ENCODE measurements at places on chromosomes 4 and X.

- DNase-seq = no peak
Measured at GRCh38 chrX:47587091-47587891, 5.1 kb downstream of the TIMP1 start.

DNA sequence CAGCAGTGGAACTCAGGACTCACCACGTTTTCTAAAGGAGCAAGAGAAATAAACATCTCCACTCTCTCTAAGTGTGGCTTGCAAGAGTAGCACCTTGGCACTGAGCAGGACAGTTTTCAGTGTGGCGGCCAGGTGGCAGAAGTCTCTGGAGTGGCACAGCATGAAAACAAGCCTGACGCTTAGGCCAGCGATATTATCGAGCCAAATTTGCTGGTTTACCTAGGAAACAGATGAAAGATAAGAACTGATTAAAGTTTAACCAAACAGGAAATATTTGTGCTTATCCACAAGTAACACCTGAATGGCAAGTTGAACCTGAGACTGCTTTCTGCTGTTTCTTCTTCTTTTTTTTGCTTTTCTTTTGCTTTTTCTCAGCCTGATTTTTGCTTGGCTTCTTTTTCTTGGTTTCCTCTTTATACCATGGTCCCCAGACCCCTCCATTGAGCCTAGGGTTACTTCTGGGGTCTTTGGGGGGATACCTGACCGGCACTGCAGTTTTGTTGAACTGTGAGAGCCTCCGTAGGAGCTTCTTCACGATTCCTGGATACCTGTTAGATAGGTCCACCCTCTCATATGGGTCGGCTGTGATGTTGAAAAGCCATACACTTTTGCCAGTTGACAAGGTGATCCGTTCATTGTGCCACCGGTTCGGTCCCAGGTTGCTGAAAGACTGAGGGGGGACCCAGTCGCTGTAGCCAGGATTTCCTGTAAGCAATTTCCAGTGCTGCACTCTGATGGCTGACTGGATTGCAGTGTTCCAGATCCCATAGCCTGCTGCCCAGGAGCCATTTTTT, 77.3 kb downstream of the ARSJ start:
- DNase-seq = no peak

- DNase-seq = no peak
Measured at GRCh38 chr4:144634978-144635747, 10.8 kb upstream of the HHIP start.

GRCh38 chr4:55347610-55348228, 1.7 kb downstream of the SRD5A3 start:
- peak; percentile 19 for DNase-seq

DNA sequence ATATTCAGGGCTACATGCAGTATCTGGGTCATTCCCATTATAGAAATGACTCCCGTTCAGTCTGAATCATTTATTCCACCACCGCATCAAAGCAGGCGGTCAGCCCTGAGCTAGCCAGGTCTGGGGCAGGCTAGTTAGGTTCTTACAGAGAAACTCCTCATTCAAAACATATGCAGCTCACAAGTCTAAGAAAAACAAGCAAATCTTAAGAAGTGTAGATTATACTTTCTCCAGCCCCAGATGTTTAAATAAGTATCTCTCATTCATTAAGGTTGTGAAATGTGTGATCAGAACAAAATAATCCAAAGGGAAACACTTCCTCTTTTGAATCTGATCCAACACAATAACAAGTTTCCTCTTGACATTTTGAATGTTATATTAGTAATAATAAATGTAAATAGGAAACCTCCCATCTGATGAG, 441.9 kb downstream of the INPP4B start:
- DNase-seq = no peak

DNA sequence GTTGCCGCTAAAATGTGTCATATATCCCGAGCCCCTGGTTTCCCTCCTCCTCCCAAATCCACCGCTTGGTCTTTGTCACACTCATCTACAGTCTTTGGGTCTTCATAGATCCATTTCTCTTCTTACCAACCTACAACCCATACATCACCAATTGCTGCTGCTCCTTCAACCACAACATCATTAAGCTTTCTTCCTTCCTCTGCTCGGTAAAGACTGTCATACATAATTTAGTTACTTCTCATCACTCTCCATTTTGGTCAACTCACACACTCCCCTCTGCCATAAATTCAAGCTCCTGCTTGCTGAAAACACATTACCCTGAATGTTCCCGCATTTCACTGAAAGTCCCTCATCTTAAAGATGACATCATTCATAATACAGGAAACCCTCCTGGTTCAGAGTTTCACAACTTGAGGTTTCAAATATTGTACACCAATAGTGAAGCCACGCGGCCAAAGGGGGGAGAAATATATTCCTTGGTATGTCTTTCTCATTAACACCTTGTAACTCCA, 1.7 kb upstream of the DCTD start:
- DNase-seq = no peak

- no peak for DNase-seq
Measured at GRCh38 chr4:134145369-134145768, 56.2 kb downstream of the PABPC4L start.

- no peak for DNase-seq
Measured at GRCh38 chrX:151812661-151813060, 78.1 kb downstream of the CNGA2 start.

GRCh38 chr4:22389240-22389870, 126.5 kb downstream of the ADGRA3 start:
- peak; percentile 59 for DNase-seq

DNA sequence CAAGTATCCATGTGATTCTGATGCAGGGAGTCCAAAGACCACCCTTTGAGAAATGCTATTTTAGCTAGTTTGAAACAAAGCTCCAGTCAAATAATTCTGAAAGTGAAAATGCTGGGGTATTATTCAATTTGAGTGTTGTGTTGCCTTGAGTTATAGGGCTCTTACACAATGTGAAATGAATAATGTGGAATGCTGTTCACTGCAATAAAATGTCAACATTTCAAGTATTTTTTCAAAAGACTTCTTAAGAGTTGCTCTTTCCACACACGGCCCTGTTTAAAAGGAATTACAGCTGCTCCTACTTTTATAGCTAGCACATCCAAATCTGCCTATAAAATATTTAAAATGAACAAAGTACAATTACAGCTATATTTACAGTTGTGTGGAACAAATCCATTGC, 27.5 kb upstream of the PLS3 start:
- DNase-seq = no peak

GRCh38 chr4:99404595-99405287, 30.4 kb downstream of the ADH7 start:
- no peak for DNase-seq

DNA sequence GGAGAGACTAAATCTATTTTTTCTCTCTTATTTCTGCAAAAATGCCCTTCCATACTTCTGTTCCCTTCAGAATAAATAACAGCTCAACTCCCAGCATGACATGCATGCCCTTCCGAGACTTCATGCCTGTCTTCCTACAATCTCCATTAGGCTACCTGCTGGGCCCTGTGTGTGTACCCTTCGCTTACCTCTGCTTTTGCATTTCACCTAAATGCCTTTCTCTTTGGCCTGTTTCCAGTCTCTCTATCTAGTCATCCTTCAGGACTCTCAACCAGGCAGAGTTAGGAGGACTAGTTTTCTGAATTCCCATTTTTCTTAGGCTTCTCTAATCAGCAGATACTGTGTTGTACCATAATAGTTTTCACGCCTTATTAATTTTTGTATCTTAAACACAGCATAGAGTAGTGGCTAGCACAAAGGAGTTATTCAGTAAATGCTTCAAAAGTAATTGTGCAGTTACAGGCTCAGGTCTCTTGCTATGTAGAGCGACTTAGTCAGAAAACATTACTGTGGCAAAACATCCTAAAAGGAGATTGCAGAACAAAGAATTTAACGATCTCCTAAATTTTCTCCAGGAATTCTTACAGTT, 20.5 kb downstream of the SEPTIN11 start:
- no peak for DNase-seq

DNA sequence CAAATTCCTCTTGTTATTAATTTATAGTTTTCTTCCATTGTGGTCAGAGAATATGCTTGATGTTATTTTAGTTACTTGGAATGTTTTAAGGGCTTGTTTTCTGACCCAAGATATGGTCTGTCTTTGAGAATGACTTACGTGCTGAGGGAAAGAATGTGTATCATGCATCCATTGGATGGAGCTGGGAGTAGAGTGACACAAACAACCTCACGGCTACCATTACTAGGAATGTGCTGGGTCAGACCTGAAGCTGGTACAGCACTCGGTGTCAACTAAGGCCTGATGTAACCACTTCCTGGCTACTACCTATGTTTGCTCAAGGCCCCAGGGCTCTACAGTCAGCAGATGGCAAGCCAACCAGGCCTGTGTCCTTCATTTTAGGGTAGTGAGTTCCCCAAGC, 257.8 kb downstream of the FAT4 start:
- no peak for DNase-seq

- no peak for DNase-seq
Measured at GRCh38 chrX:64191281-64192010, 14.1 kb downstream of the AMER1 start.

DNA sequence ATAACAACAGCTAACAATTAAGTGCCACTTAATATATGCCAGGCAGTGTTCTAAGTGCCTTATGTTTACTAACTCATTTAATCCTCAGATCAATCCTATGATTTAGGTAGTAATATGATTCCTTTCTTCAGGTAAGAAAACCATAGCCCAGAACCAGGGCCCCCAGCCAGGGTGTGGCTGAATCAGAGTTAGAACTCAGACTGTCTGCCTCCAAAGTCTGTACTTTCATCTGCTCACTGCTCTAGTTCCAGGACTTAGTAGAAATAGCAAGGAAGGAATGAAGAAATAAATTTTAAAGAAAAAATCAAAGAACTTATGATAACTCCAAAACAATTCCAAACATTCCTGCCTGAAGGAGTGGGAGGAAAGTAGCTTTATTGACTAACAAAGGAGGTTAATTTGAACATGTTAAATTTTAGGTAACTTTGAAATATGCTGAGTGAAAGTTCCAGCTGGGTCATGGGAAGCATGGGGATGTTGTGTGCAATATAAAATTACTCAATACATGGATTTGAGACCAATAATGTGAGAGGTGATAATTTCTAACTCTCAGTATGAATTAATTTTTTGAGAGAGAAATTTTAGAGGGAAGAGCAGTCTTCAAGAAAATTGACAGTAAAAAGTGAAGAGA, 8.8 kb upstream of the ADH1C start:
- no peak for DNase-seq

GRCh38 chr4:10124167-10124930, 7.8 kb upstream of the WDR1 start:
- no peak for DNase-seq

DNA sequence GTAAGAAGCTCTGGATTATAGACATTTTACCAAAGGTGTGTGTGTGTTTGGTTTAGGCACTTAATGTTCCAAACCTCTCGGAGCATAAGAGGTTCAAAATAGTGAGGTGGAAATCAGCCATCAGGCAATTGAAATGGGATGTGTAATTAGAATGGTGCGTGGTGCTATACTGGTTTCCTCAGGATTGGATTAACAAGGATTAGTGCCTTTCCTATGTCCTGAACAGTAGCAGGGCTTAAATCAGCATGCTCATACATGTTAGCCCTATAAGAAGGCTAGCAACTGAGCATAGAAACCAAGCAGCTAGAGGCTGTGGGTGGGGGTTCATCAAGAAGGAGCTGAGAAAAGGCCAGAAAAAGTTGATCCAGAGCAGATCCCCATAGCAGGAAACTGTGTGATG, 256.8 kb upstream of the CXXC4 start:
- no peak for DNase-seq

DNA sequence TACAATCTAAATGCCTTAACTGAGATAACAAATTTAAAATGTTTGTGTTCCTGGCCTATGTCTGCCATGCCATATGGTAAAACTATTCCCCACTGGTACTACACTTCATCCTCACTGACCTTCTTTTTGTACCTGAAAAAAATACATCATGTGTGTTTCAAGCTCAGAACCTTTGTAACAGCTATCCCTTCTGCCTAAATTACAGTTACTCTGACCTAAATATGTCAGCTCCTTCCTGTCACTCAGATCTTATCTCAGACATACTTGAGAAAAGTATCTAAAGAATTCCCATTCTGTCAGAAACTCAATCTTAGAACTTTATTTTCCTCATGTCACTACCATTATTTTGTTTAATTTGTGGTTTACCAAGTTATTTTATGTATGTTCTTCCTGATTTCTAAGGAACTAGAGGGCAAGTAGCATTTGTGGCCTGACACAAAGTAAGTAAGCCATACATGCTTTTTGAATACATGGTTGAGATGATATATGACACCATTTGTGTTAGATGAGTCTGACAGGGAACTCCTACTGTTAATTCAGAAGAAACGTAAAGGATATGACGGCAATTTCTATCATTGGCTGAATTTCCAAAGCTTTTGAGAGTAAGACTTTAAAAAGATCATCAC, 456.5 kb upstream of the NDST3 start:
- DNase-seq = no peak

DNA sequence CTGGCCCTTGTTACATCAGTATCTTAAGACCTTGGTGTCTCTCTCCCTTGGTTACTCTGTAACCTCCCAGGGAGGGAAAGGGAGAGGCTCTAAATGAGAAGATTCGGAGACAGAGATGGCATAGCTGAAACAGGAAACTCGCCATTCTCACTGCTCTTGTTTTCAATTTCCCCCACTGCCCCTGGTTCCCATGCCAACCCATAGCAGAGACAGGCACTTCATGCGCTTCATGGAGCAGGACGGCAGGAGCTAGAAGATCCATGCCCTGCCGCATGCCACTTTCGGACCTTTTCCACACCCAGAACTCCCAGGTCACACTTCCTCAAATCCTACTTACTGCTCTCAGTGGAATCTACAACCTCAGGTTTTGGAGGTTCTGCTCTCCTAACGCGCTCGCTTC, 3.1 kb downstream of the ZMYM3 start:
- no peak for DNase-seq

GRCh38 chrX:20529301-20529700, 262.6 kb upstream of the RPS6KA3 start:
- no peak for DNase-seq

DNA sequence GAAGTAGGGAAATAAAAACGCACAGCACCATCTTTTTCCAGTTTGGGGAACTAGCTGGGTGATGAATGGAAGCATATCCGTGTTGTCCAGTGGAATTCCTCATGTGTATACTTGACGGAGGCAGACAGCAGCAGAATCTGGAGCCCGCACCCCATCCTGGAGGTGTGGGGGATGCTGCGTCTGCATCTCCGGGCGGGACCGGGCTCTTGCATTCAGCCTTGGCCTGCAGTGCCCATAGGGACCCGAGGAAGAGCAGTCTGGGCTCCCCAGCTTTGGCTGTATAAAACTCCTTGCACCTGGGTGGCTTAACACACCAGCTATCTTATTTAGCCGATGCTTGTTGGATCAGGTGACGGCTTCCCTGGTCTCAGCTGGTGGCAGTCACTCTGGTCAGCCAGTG, 39.7 kb upstream of the LRPAP1 start:
- no peak for DNase-seq

- no peak for DNase-seq
Measured at GRCh38 chrX:47158131-47158530, 13.1 kb downstream of the RBM10 start.

DNA sequence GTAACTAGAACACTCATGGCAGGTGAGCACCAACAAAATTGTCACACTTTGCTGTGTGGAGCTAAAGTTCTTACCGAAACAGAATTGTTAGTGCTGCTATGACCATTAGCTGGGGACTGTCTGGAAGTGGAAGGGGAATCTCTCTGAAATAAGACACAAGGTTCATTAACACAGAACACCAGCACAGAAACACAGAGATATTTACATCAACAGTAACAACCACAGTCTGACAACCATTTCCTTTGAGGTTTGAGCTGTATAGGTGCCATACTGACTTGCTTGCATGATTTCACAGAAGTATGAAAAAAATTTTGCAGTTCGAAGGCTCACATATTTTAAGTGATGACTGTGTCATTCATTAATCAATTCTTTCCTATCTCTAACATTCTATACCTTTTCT, 109.8 kb downstream of the NYX start:
- no peak for DNase-seq
